Upper lobe of left lung (tissue), 6 donors: ENCODE measurements at places on chromosomes 1 and 21. TPM values are rescaled to one million over a fixed set of nuclear protein-coding genes. Genes with fewer than 3 reads are reported as not detected.

DNA sequence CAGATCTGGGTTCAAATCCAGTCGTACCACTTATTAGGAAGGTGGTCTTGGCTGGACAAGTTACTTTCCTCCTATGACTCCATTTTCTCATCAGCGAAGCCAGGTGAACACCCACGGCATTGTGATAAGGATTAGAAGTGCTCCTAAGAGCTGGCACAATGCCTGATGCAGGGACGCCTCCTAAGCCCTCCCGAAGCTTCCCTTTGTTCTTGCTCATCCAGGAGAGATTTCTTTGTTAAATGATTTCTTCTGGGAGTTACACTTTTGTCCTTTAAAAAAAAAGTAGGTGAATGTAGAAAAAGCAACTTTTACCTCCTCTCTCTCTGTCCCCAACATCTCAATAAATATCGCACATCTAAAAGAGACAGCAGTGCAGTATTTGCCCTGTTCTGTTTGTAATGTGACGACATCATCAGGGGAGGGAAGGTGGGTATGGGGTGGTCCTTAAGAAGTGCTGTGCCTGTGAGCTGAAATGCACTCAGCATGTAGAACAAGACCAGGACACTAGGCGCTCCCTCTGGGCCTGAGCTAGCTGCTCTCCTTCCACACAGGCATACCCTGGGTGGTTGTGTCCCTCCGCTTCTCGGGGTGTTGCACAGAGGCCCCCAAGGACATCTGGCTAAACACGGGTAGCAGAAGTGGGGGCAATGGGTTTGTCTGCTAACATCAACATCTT is 43.9 kb downstream of the SUSD4 start:
- no peaks in the 10 kb centered on the region for H3K27me3 ChIP-seq
- DNase-seq, result no peak
- no peaks in the 10 kb centered on the region for H3K36me3 ChIP-seq
- no peak overlapping the region for H3K4me3 ChIP-seq

DNA sequence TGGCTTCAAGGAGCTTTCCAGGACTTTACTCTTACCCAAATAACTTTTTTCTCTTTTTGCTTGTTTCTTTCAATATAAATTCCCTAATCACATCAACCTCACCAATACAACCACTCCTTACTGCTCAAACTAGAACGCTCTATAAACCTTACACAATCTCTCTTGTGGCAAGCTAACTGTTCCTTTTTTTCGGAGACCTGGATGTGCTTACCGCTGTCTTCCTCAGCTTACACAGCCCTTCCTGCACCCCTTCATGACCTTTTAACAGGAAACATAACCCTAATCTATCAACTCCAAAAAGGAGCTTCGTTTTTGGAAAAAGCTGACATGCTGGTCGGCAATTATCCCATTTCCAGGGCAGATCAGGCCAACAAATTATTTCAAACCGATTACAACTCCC is 24.1 kb upstream of the SLC2A5 start:
- no peaks in the 10 kb centered on the region for H3K4me1 ChIP-seq
- H3K4me3 ChIP-seq, result no peak overlapping the region

GRCh38 chr1:231021540-231022031 is 18.5 kb downstream of the FAM89A start:
- no peaks in the 10 kb centered on the region for H3K27me3 ChIP-seq
- no peak for DNase-seq
- H3K36me3 ChIP-seq, result peaks cover 19% of the 10 kb centered on the region
- H3K4me1 ChIP-seq, result peaks cover 13% of the 10 kb centered on the region

- H3K27ac ChIP-seq, result no peak overlapping the region
- no peak for DNase-seq
- no peaks in the 10 kb centered on the region for H3K36me3 ChIP-seq
- no peaks in the 10 kb centered on the region for H3K4me1 ChIP-seq
- no peak overlapping the region for H3K4me3 ChIP-seq
Observed at GRCh38 chr1:99115231-99115630, 110.6 kb upstream of the PLPPR5 start.

- no peaks in the 10 kb centered on the region for H3K36me3 ChIP-seq
- no peaks in the 10 kb centered on the region for H3K4me1 ChIP-seq
- no peaks in the 10 kb centered on the region for H3K27me3 ChIP-seq
- H3K27ac ChIP-seq, result no peak overlapping the region
Observed at GRCh38 chr1:185570962-185571361, 163.2 kb upstream of the HMCN1 start.

GRCh38 chr1:204413170-204413535 is 1.5 kb upstream of the PPP1R15B start:
- H3K27ac ChIP-seq, result peak overlapping the region; percentile 91
- DNase-seq, result no peak
- peaks cover 6% of the 10 kb centered on the region for H3K36me3 ChIP-seq
- no peak overlapping the region for H3K4me3 ChIP-seq
- H3K27me3 ChIP-seq, result no peaks in the 10 kb centered on the region

DNA sequence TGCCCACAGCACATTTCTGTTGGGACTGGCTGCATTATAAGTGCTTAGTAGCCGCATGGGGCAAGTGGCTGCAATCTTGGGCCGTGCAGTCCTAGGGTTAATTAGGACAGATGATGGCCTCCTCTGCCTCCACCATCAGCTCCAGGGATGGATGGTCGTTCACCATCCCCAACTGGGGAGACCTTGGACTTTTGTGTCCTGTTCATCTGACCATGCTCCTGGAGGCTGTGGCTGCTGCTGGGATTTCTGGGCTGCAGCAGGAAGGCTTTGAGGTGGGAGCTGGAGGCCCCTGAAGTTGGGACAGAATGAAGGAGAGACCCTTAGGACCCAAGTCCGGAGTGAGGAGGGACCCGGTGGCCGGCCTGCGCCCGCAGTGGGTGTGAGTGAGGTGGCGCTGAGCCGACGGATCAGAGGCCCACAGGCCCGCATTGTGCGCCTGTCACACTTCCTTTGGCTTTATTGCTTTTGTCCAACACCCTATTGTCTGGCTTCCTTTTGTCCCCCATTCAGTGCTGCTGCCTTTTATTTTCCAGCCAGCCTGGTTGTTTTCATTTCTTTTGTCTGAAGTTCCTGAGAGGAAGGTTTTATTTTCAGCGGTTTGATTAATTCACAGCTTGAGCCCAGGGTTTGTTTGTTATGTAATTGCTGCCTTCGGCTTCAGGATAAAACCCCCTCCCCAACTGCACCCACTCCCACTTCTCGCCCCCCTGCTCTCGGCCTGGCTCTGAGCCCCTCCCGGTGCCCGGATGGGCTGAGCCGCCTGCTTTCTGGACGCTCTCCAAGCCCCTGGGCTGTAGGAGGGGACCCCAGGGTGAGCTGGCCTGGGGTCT is 35.6 kb downstream of the SOX13 start:
- H3K27ac ChIP-seq, result peak overlapping the region; percentile 85
- H3K4me3 ChIP-seq, result no peak overlapping the region
- no peaks in the 10 kb centered on the region for H3K36me3 ChIP-seq
- H3K27me3 ChIP-seq, result no peaks in the 10 kb centered on the region
- no peak for DNase-seq

DNA sequence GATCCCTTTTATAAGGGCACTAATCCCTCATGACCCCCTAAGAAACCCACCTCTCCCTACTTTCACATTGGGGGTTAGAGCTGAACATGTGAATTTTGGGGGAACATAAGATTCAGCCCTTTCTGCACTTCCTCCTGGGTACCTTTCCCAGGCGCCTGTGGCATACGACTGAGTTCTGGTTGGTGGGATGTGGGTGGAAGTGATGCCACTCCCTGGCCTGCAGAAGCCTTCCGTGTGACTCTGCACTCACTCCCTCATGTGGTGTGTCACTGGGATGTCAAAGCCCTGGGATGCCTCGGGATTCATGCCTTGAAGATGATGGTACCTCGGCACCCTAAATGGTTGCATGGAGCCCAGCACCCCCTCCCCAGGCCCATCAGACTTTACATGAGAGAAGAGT is 28.3 kb upstream of the VASH2 start:
- no peak overlapping the region for H3K27ac ChIP-seq
- no peak overlapping the region for H3K4me3 ChIP-seq
- H3K4me1 ChIP-seq, result no peaks in the 10 kb centered on the region
- H3K27me3 ChIP-seq, result no peaks in the 10 kb centered on the region
- no peaks in the 10 kb centered on the region for H3K36me3 ChIP-seq

DNA sequence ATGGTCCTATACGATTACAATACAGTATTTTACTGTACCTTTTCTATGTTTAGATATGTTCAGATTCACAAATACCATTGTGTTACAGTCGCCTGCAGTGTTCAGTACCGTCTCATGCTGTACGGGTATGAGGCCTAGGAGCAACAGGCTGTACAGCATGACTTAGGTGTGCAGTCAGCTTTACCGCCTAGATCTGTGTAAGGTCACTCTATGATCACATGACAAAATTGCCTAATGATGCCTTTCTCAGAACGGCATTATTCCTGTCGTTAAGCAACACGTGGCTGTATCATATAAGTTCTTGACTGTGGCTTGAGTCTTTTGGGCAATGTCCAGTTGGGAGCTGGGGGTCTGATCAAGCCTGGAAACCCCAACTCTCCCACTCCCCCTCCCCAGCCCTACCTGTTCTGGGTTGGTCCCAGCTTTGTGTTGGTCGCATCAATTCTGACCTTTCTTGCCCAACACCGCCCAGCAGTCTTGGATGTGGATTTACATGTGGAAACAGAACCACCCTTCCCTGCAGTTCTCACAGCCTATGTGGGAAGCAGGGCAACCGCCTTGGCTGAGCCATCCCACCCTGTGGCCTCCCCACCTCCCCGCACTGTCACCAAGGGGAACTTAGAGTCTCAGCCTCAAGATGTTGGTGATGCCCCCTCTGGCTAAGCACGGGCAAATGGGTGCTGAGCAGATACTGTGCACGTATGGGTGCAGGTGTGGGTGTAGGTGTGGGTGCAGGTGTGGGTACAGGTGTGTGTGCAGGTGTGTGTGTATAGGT is 80.2 kb upstream of the ACTL8 start:
- no peak overlapping the region for H3K4me3 ChIP-seq
- peaks cover 3% of the 10 kb centered on the region for H3K4me1 ChIP-seq
- no peak overlapping the region for H3K27ac ChIP-seq
- no peaks in the 10 kb centered on the region for H3K27me3 ChIP-seq
- no peak for DNase-seq

- no peaks in the 10 kb centered on the region for H3K36me3 ChIP-seq
- H3K27ac ChIP-seq, result no peak overlapping the region
- no peak overlapping the region for H3K4me3 ChIP-seq
- no peak for DNase-seq
Observed at GRCh38 chr1:75768016-75768415, 18.0 kb upstream of the RABGGTB start.

- no peaks in the 10 kb centered on the region for H3K4me1 ChIP-seq
- H3K4me3 ChIP-seq, result no peak overlapping the region
- no peak for DNase-seq
- H3K27ac ChIP-seq, result no peak overlapping the region
- no peaks in the 10 kb centered on the region for H3K36me3 ChIP-seq
- H3K27me3 ChIP-seq, result no peaks in the 10 kb centered on the region
Observed at GRCh38 chr21:45873418-45873817, 108.2 kb upstream of the COL6A1 start.

- DNase-seq, result no peak
- H3K27me3 ChIP-seq, result no peaks in the 10 kb centered on the region
- peaks cover 7% of the 10 kb centered on the region for H3K36me3 ChIP-seq
- no peak overlapping the region for H3K4me3 ChIP-seq
- H3K4me1 ChIP-seq, result peaks cover 30% of the 10 kb centered on the region
Observed at GRCh38 chr1:112708002-112708448, 1.1 kb upstream of the RHOC start.

DNA sequence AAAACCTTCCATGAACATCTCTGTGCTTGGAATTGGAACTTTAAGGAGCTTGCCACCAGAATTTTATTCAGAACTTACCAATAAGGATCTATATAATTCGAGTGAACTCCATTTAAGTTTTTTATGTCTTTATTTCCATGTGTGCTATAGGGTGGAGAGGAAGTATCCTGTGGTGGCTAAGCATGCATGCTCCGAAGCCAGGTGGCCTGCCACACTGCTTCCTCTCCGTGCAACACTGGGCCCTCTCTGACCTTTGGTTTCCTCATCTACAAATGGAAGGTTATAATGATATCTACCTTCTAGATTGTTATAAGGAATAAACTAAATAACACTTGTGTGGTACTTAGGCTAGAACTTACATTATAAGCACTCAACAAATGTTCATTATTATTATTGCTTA is 382.1 kb downstream of the PTPRC start:
- H3K4me3 ChIP-seq, result no peak overlapping the region
- H3K36me3 ChIP-seq, result no peaks in the 10 kb centered on the region
- no peak for DNase-seq
- no peaks in the 10 kb centered on the region for H3K4me1 ChIP-seq

DNA sequence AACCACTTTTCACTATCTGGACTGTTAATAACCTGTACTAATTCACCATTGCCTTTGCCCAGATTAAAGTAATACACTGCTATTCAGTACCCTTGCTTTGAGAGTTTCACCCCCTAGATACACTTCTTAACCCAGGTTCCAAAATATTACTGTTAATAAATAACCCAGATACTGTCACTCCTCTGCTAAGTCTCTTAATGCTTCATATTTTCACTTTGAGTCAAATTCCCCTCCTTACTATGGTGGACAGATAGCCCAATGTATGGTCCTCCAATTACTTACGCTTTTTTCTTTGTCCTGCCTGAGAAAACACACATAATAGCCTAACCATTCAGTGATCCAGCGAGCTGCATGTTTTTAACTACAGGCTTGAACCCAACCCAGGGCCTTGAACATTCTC is 152.5 kb downstream of the NEGR1 start:
- H3K27ac ChIP-seq, result no peak overlapping the region
- H3K36me3 ChIP-seq, result no peaks in the 10 kb centered on the region
- no peaks in the 10 kb centered on the region for H3K4me1 ChIP-seq

DNA sequence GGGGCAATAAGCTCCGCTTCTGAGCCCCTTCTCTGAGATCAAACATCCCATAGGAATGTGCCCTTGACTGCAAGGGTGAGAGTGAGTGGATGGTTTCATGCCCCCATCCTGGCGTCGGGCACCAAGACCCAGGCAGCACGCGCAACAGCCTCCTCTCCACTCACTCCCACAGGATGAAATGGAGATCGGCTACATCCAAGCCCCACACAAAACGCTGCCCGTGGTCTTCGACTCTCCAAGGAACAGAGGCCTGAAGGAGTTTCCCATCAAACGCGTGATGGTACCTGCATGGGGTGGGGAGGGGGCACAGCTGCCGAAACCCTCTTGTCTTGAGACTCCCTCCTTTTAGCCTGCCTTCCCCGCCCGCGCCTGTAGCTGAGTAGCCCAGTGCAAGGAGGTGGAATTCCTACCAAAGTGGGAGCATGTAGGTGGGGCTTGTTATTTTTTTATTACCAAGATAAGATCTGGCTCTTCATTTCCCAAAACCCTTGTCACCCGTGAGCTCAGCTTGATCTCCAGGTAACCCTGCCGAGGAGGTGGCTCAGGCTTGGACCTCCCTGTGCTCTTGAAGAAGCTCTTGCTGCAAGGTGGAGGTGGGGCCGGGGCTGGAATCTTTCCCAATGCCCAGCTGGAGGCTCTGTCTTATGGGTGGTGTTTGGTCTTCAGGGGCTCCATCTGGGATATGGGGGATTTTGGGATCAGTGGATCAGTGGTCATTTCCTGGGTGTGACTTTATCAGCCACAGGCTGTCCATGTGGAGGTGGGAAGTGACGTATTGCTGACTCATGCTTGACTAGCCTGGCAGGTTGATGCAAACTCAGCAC is 24.0 kb upstream of the PADI6 start:
- no peak overlapping the region for H3K4me3 ChIP-seq
- H3K27me3 ChIP-seq, result no peaks in the 10 kb centered on the region
- no peak overlapping the region for H3K27ac ChIP-seq
- H3K36me3 ChIP-seq, result no peaks in the 10 kb centered on the region

The PYHIN1 gene
- 2.1 TPM for total RNA-seq

The CHODL gene
- total RNA-seq, result 0.27 TPM

The VANGL2 gene
- 4.3 TPM for total RNA-seq

The CHIT1 gene
- 3.4 TPM for total RNA-seq

The SLC6A17 gene
- not detected for total RNA-seq

The CACNA1E gene
- total RNA-seq, result 1.4 TPM

The DCDC2B gene
- 7.4 TPM for total RNA-seq

The KRTAP19-3 gene
- not detected for total RNA-seq

The CACNA1S gene
- total RNA-seq, result 0.03 TPM

The GJB5 gene
- not detected for total RNA-seq

The OR2L13 gene
- not detected for total RNA-seq

The FAM151A gene
- total RNA-seq, result not detected

The NBPF4 gene
- not detected for total RNA-seq
